ENCODE measurements at places on chromosomes 4 and X.

DNA sequence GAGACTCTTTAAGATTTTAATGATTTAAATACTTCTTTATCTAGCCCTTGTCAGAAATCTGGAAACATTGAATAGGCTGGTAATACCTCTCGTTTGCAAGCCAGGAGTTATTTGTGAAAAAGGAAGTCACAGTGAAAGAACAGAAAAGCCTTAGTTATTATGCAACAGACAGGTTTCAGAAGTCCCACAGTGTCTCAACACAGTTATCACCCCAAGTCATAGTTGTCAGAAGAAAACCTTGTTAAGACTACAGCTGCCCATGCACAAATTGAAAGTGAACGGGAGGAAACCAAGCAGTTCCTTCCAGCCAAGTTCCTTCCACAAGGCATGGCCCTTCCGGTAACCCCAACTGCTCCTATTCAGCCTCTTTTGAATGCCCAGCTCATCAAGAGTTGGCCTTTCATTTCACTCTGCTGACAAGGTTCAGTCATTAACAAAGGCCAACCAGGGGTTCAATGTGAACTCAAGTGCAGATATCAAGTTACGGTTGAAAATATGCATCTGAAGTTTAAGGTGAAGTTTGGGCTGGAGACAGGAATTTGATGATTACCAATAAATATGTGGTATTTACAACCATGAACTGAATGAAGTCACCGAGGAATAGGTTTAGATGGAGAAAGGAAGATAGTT lies 15.6 kb downstream of the ALPK1 start:
- no peak for DNase-seq

GRCh38 chr4:5932035-5932568 lies 39.2 kb upstream of the CRMP1 start:
- no peak for DNase-seq

DNA sequence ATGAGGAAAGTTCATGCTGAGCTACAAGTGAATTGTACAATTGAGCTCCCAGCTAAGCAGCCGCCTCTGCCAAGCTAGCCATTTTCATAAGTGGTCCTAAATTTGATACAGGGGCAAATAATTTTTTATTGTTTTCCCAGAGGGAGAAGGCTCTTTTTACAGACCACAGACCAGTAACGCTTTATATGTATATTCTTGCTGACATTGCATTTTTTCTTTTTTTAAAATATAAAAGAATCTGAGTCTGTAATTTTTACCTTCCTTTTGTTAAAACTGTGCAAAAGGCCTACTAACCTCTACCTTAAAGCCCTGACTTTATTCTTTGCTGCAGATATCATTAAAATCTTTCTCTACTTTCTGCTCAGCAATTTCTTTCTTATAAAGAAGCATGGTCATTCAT lies 501.2 kb upstream of the INTU start:
- no peak for DNase-seq

DNA sequence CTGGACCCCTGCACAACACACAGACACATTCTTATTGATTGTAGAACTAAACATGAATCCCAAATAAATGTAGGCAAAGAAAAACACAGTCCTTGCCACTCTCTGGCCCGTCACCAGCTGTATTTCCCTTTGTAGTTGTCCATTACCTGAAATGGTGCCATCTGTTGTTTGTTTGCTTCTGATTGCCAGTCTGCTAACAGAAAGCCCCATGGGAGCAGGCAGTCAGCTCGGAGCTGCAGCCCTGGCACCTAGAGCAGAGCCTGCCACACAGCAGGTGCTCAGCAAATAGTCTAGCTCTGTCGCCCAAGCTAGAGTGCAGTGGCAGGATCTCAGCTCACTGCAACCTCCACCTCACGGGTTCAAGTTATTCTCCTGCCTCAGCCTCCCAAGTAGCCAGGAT lies 28.9 kb downstream of the CPLX1 start:
- no peak for DNase-seq

DNA sequence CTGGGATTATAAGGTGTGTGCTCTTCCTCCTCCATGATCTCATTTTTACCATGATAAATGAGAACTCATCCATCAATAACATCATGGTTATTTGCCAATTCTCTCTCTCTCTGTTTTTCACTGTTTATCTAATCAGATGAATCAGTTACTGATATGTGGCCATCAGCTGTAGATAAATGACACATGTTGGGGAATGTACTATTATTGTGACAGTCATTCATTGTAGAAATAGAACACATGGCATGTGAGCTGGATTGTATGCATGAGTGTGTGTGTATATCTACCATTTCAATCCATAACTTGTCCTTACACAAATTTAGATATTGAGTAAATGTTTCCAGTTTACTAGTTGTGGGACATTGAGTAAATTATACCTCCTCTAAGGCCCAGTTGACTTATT lies 53.0 kb downstream of the OSTC start:
- no peak for DNase-seq

GRCh38 chrX:49075347-49075746 lies 1.5 kb upstream of the PRAF2 start:
- DNase-seq, result no peak

- DNase-seq, result no peak
Measured at GRCh38 chrX:77945910-77946545, 23.4 kb downstream of the PGAM4 start.

- DNase-seq, result no peak
Measured at GRCh38 chr4:78081541-78081940, 24.4 kb downstream of the FRAS1 start.

GRCh38 chr4:95155759-95156451 lies 392.9 kb downstream of the UNC5C start:
- no peak for DNase-seq

- DNase-seq, result no peak
Measured at GRCh38 chr4:109499513-109499912, 60.5 kb upstream of the MCUB start.

DNA sequence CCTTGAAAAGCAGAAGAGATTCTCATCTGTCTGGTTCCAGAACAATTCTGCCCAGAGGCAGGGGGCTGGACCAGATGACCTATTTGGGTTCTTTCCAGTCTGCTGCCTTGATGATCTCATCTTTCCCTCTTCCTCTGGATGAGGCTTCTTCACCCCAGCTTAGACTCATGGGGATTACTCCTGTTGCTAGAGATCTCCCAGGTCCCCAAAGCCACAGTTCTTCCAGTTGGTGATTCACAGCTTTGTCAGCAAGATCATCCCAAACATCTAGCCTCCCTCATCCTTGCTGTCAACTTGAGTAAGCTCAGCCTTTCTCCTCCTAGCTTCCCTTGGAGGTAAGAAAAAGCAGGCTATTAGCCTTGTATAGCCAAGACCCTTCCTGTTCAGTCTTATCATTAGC lies 64.2 kb upstream of the PJA1 start:
- DNase-seq, result no peak

DNA sequence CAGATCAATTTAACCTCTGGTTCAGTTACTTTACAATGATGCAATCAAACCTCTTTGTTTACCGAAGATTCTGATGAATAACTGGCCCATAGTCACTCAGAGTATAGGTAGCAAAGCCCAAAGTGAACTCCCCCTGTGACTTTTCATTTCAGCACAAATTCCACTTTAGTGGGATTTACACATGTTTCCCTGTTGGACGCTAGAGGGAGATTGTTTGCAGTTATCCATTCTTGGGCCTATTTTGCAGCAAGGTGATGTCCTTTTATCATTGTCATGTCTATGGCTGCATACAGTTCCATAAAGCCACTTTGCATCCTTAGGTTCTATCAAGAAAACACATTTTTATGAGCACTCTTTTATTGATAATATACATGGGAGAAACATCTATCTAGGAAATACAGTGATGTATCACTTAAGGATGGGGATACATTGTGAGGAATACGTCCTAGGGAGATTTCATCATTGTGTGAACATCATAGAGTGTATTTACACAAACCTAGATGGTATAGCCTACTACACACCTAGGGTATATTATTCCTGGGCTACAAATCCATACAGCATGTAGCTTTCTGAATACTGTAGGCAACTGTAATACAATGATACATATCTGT lies 14.5 kb upstream of the DKK2 start:
- no peak for DNase-seq

DNA sequence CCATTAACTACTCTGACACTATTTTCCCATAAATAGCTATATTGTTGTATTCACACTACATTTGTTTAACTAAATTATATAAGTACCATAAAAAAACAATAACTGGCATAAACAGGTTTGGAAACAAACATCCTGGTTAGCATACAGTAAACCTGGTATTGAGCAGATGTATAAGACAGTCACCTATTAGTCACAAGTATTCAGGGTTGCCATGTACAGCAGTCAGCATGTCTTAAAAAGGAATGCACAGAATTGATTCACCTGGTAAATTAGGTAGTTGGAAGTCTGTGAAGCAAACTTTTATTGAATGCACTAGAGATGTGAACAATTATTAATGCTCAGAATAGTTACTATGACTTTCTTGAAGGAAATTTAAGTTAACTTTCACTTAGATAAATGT lies 137.9 kb downstream of the FAM13A start:
- DNase-seq, result no peak

GRCh38 chr4:7279902-7280301 lies 87.6 kb downstream of the SORCS2 start:
- no peak for DNase-seq

DNA sequence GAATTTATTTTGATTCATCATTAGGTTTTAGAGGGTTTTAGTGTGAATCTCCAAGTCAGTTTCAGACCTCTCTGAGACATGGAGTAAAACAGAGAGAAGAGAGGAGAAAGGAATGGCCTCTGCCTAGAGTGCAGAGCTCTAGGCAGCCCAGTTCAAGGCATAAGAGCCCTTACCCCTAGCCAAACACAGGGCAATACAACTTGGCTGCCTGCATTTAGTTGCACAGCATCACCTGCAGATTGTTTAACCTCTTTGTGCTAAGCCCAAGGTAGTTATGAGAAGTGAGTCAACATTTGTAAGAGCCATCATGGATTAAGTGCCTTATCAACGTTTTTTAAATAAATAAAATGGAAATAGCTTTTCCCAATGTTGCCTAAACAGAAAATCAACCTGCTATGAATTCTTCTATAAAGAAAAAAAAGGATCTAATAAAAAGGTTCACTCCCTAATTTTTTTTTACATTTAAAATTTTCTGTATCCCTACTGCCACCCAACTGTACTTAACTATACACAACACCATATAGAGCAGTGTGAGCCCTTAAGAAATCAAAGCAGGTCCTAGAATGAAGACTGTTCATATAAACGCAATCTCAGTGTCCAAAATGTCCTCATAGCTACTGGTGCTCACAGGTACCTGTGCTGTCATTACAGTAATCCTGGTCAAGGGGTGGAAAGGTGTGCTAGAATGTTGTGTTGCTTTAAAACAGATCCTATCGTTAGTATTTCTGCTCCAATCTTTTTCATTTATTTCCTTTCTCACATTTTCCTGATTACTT lies 36.0 kb downstream of the PF4 start:
- no peak for DNase-seq

DNA sequence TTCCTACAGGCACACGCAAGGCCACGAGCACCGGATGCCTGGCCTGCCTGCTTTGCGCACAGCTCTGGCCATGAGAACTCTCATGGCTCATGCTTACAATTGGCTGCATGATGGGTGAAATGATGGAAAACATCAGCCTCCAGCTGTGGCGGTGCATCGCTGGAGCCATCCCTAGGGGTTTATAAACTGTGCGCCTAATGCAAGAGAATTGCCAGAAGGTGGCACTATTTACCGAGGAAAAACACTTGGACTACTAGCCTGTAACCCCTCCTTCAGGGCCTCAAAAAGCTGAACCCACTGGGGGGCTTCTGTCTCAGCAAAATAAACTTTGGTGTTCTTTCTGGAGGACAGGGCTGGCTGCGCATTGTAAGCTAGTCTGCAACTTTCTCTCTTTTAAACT lies 51.9 kb downstream of the PHKA2 start:
- no peak for DNase-seq
